ENCODE measurements at places on chromosomes 2 and 18.

- DNase-seq = peak; percentile 91
These were observed at the start of gene CNRIP1 for GRCh38 chr2:68319398-68320117. TSS of gene CNRIP1 (minus strand) at chr2:68319949. CDS start at chr2:68319400, 549 bp downstream.

DNA sequence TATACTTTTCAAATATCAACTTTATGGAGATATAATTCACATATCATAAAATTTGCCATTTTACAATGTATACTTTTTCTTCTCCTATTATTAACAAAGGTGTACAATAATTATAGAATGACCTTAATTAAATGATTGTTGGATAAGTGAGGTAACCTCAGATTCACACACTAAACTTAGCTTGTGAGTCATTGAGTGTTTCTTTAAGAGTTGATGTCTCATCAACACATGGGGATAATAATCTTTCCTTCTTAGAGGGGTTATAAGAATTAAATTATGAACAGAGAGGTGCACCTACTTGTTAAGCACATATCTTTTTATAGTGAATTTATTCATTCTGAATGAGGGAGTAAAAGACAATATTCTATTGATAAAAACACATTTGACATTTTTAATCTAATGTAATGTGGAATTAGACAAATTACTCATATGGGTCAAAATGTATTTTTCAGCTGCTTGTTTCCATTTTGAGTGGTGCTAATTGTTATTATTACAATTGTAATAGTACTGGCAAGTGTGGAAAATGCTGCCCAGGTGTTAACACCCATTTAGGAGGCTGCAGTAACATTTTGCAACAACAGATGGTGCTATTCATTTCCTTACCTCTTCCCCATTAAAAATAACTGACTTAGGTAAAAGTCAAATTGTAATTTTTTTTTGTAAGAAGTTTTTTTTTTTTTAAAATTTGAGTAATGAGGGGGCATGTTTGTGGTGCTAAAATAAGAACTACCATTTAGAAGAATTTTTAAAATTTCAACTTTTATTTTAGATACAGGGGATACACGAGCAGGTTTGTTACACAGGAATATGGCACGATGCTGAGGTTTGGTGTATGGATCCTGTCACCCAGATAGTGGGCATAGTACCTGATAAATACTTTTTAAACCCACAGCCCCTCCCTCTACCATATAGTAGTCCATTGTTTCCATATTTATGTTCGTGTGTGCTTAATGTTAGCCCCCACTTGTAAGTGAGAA is 32.1 kb upstream of the DYNAP start:
- peak; percentile 16 for DNase-seq

- DNase-seq = no peak
These were observed 10.2 kb upstream of the TTC27 start for GRCh38 chr2:32617599-32618189.

GRCh38 chr2:235244255-235245220 is 249.3 kb upstream of the AGAP1 start:
- no peak for DNase-seq

- no peak for DNase-seq
These were observed 327 bp downstream of the LTBP1 start for GRCh38 chr2:32947076-32947483.

All from NCI-H524 (cell line).